ENCODE measurements at places on chromosomes 13 and 19.

GRCh38 chr19:35509861-35510625 lies 3.4 kb downstream of the DMKN start:
- DNase-seq = peak; percentile 50

- no peak for DNase-seq
These were observed 7.7 kb downstream of the HOMER3 start for GRCh38 chr19:18933297-18933696.

DNA sequence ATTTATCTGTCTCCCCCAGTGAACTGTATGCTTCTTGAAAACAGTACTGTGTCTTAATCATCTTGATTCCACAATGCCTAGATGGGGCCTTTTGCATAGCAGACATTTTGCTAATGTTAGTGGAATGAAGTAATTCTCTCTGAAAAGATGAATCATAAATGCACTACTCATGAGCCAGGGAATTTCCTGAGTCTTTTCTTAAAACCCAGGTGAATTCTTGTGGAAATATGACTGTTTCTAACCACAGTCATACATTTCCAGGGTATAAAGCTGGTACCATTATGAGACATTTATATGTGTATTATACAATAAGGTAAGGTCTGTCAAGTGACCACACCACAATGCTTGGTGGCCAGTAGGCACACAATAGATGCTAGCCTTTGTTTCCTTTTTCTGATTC lies 5.5 kb upstream of the KCTD4 start:
- no peak for DNase-seq

GRCh38 chr13:33806470-33807248 lies 11.3 kb upstream of the RFC3 start:
- DNase-seq = no peak

GRCh38 chr13:103188713-103189326 lies 122.6 kb upstream of the SLC10A2 start:
- DNase-seq = peak; percentile 12

DNA sequence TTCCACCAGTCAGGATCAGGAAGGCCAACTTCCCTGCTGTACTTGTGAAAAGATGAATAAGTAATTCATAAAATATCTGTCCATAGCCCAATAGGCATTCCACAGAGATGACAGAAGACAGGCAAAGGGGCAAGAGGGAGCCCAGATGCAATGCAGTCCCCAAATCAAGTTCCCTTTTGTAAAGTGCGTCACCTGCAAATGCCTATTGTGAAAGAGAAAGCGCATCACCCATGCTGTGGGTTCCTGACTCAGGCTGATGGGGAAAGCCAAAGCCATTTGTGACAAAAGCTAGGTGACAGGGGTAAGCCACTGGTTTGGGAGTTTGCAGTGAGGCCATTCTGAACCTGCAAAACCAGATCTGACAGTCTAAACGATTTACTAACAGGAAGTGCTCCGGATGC lies 157.5 kb upstream of the ZNF536 start:
- no peak for DNase-seq

GRCh38 chr19:8069096-8069973 lies 16.8 kb downstream of the CCL25 start:
- no peak for DNase-seq

DNA sequence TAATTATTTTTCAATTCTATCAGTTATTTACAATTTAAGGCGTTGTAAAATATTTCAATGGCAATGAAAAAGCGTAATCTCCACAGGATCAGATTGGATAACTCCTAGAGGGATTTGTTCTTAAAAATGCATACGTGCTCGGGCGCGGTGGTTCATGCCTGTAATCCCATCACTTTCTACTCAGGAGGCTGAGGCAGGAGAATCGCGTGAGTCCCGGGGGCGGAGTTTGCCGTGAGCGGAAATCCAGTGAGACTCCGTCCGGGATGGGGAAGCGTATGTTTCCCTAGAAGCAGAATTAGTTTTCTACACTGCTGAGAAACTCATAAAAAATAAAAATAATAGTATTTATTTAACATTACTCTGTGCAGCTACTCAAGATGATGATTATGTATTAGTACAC lies 917.8 kb upstream of the PCDH20 start:
- no peak for DNase-seq

GRCh38 chr19:49692147-49692506 lies 1.2 kb downstream of the CPT1C start:
- DNase-seq = no peak

All from frontal cortex (tissue), 4 donors.